ENCODE measurements at places on chromosomes 7 and 10.

DNA sequence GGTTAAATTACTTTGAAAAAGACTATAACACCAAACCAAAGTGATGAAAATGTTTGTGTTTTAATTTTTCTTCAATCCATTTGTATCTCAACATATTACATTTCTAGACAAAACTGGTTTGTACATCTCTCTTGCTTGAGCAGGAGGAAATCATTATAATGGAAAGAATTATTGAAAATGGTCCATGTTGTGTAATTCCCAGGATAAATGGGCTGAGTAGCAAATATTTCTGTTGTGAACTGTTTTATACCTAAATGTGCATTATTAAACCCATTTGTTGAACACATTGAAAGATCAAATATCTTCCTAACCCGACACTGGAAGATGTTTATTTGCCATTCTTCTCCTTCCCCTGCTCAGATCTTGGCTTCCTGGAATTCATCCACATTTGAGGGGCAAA lies 14.1 kb upstream of the CDK6 start:
- no peak for DNase-seq

- no peak for DNase-seq
Observed at GRCh38 chr10:4018054-4018511, 233.1 kb upstream of the KLF6 start.

DNA sequence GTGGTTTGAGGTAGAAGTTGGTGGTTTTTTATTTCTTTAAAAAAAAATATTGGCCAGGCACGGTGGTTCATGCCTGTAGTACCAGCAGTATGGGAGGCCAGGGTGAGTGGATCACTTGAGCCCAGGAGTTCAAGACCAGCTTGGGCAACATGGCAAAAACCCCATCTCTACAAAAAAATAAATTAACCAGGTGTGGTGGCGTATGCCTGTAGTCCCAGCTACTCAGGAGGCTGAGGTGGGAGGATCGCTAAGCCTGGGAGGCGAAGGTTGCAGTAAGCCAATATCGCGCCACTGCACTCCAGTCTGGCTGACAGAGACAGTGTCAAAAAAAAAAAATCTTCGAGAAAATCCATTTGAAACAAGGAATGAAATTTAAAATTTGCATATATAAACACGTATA lies 1.1 kb downstream of the IL2RA start:
- no peak for DNase-seq

DNA sequence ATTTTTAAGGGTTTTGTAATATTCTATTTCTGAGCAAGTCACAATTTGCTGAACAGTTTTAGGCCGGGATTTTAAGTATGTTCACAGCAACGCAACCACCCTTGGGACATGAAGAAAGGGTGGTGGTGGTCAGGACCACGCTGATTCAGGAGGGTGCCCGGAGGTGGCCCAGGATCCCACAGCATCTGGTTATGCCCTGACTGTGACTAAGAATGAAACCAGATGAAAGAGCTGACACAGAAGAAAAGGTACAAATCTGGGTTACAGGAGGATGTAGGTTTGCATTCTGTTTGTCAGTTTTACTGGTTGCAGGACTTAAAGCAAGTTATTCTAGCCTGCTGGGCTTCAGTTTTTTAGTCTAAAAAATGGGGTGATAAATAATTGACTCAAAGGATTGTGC lies 279.7 kb downstream of the CCSER2 start:
- no peak for DNase-seq

DNA sequence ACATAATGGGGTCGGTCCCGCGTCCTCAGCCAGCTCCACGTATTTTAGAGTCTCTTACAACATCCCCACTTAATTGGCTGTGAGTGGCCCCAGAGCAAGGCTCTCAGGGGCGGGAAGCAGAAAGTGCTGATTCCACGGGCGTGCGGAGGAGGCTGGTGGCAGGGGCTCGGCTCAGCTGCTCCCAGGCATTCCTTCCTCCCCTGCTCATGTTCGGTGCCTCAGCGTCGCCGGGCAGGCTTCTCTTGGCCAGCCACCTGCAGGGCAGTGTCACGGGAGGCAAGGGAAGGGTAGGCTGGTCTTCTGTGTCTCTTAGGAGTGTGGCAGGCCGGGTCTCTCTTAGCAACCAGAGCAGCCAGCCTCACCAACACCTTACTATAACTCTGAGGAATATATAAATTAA lies 33.8 kb downstream of the IL15RA start:
- DNase-seq = no peak

DNA sequence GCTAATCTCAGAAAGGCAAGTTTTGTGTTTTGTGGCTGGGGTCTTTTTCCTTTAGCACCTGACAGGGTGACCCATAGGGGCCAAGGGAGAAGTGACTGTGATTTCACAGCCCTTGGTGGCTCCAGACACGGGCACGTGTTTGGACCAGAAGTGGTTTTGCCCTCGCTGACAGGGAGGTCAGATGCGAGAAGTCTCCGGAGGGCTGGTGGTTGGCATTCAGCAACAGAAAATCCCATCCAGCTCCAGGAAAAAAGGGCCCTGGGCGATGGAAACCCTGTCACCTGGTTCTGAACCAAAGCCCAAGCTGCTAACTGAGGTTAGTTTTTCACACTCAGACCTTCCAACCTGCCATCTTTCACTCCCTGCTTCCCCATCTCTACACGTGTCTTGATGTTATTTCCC lies 272.9 kb downstream of the TRIL start:
- no peak for DNase-seq

DNA sequence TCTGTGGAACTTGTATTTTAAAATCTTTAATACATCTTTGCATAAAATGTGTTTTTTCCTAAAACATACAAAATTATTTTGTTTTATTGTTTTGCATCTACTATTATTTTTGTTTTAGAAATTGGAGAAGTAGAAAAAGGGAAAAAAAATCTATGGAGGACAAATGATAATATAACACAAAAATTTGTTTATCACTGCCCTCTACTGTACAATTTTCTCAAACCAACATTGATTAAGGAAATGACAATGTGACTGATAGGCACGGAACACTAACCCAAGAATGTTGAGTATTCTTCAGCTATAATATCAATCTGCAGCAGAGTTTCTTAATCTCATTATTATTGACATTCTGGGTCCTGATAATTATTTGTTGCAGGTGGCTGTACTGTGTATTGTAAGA lies 9.5 kb upstream of the ING3 start:
- no peak for DNase-seq

DNA sequence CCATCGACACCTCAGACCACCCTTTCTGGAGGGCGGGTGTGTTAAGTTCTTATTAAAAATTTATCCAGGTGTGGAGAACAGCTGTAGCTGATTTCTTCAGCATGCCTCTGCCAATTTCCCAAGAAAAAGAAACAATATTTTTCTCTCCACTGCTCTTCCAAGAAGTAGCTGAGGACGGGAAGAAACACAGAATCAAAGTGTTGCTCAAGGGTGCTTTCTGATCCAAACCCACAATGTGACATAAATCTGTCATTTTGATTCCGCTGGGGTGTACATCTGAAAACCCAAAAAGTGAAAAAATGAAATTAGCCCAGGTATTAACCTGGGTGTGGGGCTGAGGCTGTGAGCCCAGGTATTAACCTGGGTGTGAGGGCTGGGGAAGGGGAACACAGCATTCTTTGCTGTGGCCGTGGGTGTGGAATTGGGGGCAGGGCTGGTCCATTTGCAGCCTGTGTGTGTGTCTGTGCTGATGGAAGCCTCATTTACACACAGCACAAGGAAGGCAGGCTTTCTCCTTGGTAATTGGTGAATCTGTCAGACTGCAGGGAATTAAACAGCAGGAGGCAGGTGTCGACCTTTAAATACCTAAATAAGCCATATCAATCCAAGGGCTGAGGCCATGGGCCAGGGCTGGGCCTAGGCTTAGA lies 48.4 kb upstream of the CCDC3 start:
- no peak for DNase-seq

DNA sequence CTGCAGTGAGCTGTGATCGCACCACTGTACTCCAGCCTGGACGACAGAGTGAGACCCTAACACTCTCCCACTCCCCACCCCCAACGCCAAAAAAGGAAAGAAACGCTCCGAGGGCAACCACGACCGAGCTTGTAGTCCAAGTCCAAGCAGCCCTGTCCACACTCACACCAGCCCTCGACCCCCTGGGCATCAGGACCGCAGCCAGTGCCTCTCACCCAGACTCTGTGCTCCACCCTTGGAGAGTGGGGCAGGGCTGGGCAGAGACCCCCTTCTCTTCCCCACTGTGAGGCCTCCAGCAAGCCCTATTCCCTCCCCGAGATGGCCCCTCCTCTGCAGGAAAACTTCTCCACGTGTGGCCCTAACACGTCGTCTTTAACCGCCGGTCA lies 82.6 kb downstream of the FOXL3 start:
- no peak for DNase-seq

DNA sequence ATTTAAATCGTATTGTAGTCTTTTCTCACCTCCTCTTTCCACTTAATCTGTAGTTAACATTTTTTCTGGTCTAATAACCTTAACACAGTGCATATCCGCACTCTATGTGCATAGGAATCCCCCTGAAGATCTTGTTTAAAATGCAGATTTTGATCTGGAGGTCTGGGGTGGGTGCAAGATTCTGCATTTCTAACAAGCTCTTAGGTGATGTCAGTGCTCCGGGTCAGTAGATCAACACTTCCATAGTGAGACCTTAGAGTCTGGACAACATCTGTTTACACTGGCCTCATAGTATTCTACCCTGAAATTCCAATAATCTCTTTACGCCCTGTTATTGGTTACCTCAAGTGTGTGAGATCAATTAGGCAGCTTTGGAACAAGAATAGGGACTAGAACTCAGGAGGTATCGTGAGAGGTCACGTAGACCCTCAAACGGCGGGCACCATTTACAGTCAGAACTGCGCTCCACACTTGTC lies 434 bp upstream of the PLEKHA8 start:
- no peak for DNase-seq

DNA sequence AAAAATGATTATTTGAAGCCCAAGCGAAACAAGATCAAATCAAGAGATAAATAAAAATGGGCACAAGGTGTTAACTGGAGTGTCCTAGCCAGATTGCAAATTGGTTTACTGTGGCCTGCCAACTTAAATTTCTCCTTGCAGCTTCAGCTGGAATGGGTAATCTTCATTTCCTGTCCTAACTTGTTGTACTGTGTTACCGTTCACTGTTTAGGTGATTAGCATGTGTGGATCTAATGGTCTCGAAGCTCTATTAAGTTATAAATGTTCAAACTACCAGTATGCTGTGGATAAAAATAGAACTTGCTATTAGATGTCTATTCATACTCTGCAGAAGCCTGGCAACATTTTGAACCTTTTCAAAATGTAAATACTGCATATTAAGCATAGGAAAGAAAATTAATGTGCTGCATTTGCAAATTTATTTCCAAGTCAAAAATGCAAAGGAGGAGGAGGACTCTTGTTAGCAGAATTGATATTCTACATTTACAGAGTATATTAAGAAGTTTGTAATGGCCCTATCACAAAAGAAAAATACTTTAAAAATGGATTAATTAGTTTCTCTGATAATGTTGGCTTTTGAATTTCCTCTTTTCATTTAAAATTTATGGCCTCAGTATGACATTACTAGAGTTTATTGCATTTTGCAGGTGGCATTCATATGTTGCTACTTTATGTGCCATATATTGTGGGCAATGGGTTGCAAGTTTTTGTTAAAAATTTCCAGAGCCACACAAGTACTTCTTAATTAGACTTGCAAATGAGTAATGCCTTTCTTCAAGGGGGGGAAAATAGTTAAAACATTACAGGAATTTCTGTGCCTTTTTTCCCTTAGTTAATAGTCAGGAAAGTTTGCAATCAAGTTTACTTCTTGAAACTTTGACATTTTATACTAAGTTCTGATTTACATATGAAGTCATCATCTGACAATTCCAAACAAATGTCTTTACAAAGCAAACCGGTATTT lies 92.1 kb downstream of the CABCOCO1 start:
- no peak for DNase-seq

DNA sequence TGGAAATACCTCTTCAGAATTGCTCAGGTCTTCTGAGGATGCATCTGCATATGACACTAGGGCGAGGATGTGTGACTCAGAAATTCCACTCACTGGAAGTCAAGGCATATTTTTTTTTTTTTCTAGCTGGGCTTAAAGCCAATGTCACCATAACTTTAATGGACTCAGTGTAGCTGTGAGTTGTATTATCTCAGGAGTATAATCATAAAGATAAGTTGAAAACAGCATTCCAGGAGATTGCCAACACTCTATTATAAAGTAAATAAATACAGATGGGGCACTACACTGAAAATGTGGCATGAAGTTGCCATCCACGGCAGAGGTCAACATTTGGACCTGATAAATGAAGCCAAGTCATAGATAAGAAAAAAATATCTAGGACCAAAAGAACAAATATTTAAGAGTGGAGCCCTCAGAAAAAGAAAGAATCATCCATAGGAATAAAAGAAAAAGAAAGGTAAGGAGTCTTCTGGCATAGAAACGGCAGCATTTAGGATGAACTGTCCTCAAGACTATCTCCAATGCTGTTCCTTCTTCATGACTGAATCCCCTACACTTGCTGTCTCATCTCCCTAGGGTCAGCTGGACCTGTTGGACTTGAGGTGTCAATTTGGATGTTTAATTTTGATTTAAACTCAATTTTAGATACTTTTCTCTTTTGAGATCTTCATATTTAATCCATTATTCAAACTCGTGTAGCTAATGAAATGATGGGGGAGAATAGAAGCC lies 72.9 kb upstream of the CAV2 start:
- DNase-seq = no peak

DNA sequence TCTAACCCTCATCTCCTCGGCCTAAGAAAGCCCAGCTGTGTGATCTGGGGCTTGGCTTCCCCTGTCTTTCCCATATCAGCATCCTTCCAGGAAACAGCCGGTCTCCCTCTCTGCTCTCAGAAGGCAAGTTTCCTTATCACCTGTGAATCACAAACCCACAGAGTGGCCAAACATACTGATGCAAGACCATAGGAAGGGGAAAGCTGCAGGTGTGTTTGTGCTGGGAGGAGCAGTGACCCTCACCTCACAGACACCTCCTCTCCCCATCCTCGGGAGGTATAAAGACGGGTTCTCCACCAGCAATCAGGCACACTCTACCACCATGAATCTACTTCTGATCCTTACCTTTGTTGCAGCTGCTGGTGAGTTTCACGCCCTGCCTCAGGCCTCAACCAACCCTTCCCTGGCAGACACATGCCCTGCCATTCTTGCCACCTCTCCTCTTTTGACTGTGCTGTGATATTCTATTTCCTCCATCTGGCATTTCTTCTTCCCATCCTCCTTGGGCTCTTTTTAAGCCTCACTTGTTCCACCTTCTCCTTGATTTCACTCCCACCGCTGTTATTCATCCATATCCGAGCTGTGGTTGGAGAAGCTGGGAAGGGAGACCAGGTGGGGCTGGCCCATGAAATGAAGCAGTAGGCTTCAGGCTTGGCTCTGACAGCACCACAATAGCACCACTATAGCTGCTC lies at the start of gene PRSS2:
PRSS2 (plus strand) TSS at position 310 of the 692 bp plus-strand sequence; CDS start at position 323, 13 bp downstream.
- no peak for DNase-seq

- no peak for DNase-seq
Observed at GRCh38 chr10:926075-926698, 5.3 kb downstream of the LARP4B start.

DNA sequence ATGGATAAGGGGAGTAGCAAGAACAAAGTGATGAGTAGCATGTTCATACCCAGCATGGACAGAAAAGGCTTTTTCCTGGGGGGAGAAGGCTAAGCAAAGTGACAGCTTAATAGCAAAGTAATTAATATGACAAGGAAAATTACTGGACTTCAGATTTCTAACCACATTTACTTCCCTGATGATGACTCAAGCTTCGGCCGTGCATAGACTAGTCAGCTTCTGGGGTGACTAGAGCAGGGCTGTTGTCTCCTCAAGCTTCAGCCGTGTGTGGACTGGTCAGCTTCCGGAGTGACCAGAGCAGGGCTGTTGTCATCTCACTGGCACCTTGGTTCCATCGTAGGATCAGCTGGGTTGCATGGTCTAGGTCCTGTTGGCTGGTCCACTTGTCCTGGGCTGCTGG lies 2.1 kb upstream of the ZNF117 start:
- no peak for DNase-seq

GRCh38 chr10:74816824-74817498 lies 9.4 kb upstream of the KAT6B start:
- DNase-seq = no peak

Data from activated T-cell treated with anti-CD3 and anti-CD28 coated beads for 24 hours (primary cell).